Fibroblast of the aortic adventitia (primary cell): ENCODE measurements at places on chromosomes 7 and 10. TPM values are rescaled to one million over a fixed set of nuclear protein-coding genes. Genes with fewer than 3 reads are reported as not detected.

The CACNA2D1 gene
- total RNA-seq: 46.0 and 90.5 TPM in 2 replicates

The IFIT1B gene
- not detected in 2 replicates for total RNA-seq

The CCDC3 gene
- 0.25 and 3.9 TPM in 2 replicates for total RNA-seq

The CCDC136 gene
- 9.9 and 15.7 TPM in 2 replicates for total RNA-seq

The MYPN gene
- 0.08 and 1.7 TPM in 2 replicates for total RNA-seq

The CFAP70 gene
- 1.4 and 6.1 TPM in 2 replicates for total RNA-seq

The NUDCD3 gene
- 47.1 and 122 TPM in 2 replicates for total RNA-seq

The LRRC18 gene
- not detected in 2 replicates for total RNA-seq

The FXYD4 gene
- total RNA-seq: not detected in 2 replicates

The INSYN2A gene
- total RNA-seq: 0.27 TPM in 1 of 2 replicates, not detected in the other

The PDLIM1 gene
- 13.5 and 30.0 TPM in 2 replicates for total RNA-seq

The INA gene
- total RNA-seq: 0.33 and 0.90 TPM in 2 replicates

The PLXDC2 gene
- total RNA-seq: 3.2 and 11.2 TPM in 2 replicates

The FAM25G gene
- not detected in 2 replicates for total RNA-seq

The CALY gene
- total RNA-seq: not detected in 2 replicates

The MYL7 gene
- total RNA-seq: not detected in 2 replicates

The CUBN gene
- total RNA-seq: 3.4 and 4.2 TPM in 2 replicates

The EPHB4 gene
- total RNA-seq: 24.9 and 37.9 TPM in 2 replicates

The KLF14 gene
- 0.09 TPM in 1 of 2 replicates, not detected in the other for total RNA-seq

The VGF gene
- total RNA-seq: not detected in 2 replicates

The DYNC1I1 gene
- 0.54 and 9.9 TPM in 2 replicates for total RNA-seq

The ADRA2A gene
- total RNA-seq: 0.82 and 2.6 TPM in 2 replicates

The AKR1C4 gene
- total RNA-seq: not detected in 2 replicates

The AKR1C8 gene
- not detected in 2 replicates for total RNA-seq

The DPP6 gene
- not detected in 2 replicates for total RNA-seq

The ZNF804B gene
- total RNA-seq: not detected in 2 replicates

The SLC29A4 gene
- total RNA-seq: 0.49 and 0.90 TPM in 2 replicates

The MALRD1 gene
- 0.36 TPM in 1 of 2 replicates, not detected in the other for total RNA-seq

The ATG9B gene
- total RNA-seq: under 0.01 and 0.98 TPM in 2 replicates

The DRGX gene
- not detected in 2 replicates for total RNA-seq

The IL2RA gene
- not detected in 2 replicates for total RNA-seq

The ACSM6 gene
- not detected in 2 replicates for total RNA-seq
